ENCODE measurements at places on chromosomes 7 and 10.

DNA sequence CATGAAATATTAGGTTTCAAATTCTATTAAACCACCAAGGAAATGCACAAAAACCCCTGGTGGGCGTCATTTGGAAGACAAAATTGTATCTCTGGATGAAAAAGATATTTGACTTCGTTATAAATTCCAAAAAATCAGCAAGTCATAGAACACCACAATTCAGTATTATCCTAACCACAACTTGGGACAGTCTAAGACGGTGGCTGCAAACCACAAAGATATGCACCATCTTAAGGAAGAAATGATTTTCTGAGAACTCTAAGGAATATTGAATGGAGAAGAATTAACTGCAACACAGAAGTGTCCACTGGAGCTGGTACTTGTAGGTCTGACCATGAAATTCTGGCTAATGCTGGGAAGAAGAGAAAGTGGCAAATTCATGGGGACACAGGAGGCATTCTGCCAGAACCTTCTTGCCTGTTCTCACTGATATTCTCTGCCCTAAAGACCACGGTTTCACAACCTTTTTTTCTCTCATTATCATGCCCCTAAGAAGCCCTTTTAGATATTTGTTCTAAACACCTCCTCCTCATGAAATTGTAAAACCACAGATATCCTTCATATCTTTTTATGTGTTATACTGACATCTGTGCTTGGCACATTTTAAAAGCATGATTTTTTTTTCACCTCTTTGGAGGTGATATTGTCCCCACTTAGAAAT, 92.9 kb downstream of the SFMBT2 start:
- no peak for DNase-seq

DNA sequence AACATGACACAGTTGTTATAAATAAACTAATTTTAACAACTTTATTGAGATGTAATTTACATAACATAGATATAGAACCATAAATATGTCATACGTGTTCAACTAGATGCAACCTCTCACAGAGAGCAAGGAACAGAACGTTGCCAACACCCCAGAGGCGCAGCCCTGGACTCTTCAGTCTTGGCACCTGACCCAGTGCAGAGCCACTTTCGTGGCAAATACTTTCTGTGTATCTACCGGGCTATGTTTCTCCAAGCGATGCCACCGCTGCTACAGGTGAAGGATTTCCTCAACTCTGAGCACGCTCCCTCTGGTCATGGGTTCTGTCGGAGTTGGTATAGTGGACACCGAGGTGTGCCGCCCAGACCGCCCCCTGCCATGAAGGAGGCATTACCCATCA, 57.4 kb downstream of the TEX36 start:
- no peak for DNase-seq

- no peak for DNase-seq
Observed at GRCh38 chr7:2959103-2959680, 84.5 kb downstream of the CARD11 start.

DNA sequence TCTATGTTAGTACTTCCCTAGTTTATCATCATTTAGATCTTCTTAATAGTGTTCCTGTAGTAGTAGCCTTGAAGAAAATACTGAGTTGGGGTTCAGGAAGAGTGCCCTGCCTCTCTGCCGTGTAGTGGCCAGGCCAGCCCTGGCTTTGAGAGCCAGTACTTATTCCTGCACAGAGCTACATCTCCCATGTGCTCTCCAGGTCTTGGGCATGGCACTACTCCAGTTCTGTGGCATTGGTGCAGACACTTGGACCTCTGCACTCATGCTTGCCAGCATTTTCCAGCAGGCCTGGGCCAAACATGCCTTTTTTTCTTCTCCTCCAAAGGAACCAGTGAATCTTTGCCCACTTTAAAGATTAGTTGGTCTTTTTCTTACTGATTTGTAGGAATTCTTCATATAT, 5.3 kb downstream of the GNG11 start:
- DNase-seq: no peak

DNA sequence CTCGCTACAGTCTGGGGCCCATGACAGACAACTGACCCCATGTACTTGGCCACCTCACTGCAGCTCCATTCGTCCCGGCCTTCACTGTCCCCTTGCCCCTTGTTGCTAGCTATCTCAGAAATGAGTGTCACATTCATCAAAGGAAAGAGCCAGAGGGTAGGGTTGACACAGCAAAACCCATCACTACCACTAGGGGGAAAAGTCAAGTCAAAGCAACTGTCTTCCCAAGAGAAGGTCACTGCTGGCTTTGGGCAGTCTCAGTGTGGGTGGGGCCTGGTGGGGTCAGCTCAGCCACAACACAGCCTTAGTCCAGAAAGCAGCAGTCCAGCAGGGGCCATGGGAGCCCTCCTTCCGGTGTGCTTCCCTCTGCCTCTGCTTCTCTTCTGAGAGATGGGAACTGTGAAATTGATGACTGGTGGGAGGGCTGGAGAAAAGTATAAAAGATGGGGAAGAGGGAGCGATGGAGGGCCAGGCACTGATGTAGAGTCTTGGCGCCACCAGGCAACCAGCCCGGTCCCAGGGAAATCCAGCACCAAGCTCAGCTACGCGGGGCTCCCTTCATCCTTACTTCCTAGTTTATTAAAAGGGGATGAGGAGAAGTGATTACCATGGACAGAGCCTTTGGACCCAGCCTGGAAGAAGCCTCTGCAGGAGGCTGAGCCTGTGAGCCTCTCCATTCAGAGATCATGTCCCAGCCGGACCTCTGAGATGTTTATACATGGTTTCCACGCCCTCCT, 58.0 kb downstream of the PLXNA4 start:
- DNase-seq: no peak

- DNase-seq: no peak
Observed at GRCh38 chr10:76631884-76632766, 1005.5 kb downstream of the KCNMA1 start.

DNA sequence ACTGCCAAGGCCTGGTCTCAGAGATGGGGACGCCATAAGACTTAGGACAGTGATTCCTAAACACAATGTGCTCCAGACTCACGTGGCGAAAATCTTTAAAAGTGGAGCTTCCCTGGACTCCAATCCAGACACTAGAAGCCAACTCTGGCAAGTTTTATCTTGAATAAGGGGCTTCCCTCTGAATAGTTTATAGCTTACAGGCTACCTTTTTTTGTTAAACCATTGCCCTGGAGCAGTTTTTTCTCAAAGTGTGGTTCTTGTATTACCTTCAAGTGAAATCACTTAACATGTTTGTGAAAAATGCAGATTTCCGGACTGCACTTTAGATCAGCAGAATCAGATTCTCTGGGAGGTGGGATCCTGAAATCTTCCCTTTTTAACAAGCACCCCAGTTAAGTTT, 171.7 kb upstream of the PHF14 start:
- DNase-seq: no peak

- DNase-seq: no peak
Observed at GRCh38 chr7:6460303-6460702, 12.5 kb upstream of the DAGLB start.

DNA sequence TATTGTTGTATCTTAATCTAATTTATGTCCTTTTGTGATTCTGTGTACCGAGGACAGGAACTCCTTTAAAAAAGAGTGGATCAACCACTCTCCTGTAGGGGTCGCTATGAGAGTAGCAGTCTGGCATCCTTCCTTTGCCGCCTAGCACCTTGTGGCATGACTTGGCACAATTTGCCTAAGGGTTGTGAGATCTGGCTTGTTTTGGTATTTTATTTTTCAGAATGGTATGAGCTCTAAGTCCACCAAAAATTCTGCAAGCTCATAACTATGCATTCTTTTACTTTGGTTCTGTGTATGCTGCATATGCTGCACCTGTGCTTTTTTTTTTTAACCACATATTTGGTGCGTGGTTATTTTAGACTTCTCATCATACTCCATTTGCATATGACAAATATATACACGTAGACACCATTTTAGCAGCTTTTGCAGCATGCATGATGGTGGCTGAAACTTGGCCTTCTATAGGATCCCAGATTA, 112.8 kb downstream of the CDK14 start:
- DNase-seq: no peak

DNA sequence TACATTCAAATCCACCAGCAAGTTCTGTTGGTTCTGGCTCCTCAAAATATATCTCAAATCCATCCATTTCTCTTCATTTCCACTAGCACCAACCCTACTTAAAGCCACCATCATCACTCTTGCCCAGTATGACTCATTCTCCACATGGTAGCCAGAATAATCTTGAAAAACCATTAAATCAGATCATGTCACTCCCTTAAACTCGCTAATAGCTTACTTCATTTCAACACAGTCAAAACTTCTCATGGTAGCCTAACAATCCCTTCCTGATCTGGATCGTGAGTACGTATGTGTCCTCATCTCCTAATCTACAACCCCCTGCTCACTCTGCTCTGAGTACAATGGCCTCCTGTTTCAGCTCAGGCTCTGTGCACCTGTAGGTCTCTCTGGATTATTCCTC, 8.7 kb downstream of the EPC1 start:
- no peak for DNase-seq

DNA sequence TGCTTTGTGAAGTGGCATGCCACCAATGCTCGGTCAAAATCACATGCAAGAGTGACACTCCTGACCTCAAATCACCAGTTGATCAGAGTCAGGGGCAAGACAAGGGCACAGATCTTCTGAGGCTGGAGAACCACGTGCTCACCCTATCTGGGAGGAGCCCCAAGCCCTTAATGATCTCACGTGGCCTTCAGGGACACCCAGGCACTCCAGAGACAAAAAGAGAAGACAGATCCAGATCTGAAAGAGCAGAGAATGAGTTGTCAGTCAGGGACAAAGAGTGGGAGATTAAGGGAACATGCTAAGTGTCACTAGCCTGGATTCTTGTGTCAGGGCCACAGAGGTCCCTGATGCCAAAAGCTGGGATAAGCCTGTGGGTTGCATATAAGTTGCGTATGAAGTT, 134.3 kb downstream of the PLXNA4 start:
- DNase-seq: no peak

GRCh38 chr10:19468413-19468812, 347.8 kb upstream of the PLXDC2 start:
- DNase-seq: no peak

- peak; percentile 36 for DNase-seq
Observed at GRCh38 chr10:17003151-17003550, 126.5 kb downstream of the CUBN start.

DNA sequence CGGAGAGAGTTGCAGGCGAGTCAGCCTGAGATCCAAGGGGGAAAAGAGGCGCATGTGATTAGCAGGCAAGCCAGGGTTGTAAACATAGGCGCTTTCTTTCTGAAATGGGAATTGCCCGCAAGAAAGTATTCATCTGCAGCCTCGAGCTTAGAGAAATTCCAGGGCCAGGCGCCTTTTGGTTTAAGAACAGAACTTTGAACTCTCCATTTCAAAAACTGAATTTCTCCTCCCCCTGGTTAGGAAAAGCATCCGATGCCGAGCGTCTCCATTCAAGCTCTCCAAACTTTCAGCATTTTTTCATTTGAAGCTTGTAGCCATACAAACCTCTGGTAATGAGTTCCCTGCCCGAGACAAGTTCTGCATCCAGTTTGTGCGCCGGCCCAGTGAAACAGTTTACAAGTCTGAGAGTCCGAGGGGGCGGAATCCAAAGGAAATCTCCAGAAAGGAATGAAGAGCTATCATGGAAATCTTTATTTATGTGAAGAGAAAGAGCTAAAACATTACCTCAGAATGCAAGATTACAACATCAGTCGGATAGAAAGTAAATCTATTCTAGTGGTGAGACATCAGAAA, 69.9 kb downstream of the FAM204A start:
- DNase-seq: no peak

GRCh38 chr7:151011097-151011409, 13.2 kb downstream of the ATG9B start:
- DNase-seq: no peak
